ENCODE measurements at places on chromosomes 5 and 9.
A peak's percentile ranks its signal among the peaks of the same experiment; 100 is the strongest.

DNA sequence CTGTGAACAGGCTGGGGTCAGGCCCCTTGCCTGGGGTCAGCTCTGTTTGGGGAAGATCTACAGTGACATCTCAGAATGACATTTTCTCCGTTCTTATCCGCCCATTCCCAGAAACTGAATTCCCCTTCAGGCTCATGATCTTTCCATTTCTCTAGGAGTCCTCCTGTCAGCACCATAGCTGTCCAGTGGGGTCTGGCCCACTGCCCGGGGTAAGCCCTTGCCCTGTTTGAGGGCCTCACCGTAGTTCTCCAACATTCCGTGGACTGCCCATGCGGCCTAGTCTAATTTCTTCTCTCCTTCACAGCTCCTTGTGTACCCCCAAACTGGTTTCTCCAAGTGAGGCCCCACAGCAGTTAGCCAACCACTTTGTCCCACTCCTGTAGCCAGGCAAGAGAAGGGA, 68.4 kb downstream of the ENTREP1 start:
- DNase-seq = no peak

DNA sequence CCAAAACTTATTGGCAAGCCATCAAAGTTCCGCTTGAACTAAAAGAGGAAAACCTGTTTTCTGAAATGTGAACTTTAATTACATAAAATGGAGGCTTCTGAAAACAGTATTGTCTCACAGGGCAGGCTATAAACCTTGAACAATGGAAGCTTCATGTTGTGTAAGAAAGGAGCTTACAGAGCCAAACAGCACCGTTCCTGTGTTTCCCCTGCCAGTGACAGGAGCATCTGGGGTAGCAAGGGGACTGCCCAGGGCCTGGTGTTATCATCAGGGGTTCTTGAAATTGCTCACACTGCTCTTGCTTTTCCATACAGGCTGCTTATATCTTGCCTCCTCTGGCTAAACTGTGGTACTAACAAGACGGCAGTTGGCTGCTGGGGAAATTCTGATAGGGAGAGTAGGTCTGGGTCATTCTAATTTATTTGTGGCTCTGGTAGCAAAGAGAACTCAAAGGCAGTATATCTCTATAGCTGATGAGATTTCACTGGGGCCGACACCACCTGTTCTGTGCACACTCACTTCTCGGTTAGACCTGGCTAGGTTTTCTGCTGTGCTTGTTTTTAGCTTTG, 40.4 kb downstream of the BASP1 start:
- no peak for DNase-seq

DNA sequence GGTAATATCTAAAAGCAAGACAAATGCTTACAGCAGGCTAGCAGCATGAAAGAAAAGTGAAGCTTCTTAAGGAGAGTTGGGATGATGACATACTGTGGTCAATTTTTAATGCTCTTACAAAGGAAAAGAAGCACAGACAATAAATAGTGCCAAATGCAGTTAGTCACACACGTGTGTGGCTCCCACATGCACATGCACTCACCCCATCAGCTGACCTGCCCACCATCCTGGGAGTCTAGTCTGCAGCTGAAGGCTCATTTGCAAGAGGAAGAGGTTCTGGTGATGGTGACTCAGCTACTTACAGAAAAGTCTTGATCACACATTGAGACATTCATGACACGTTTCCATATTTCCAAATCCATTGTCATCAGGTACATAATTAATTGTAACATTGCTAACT, 129.3 kb downstream of the MRPL36 start:
- DNase-seq = no peak

- DNase-seq = no peak
Measured at GRCh38 chr5:160398806-160399205, 1.0 kb downstream of the FAM200C start.

- no peak for DNase-seq
Measured at GRCh38 chr5:107820429-107820828, 149.7 kb upstream of the EFNA5 start.

- no peak for DNase-seq
Measured at GRCh38 chr9:133910855-133911514, 81.1 kb downstream of the VAV2 start.

- DNase-seq = no peak
Measured at GRCh38 chr5:58071566-58071965, 388.3 kb downstream of the PLK2 start.

- no peak for DNase-seq
Measured at GRCh38 chr5:165996201-165996875, 2295.1 kb upstream of the WWC1 start.

- DNase-seq = no peak
Measured at GRCh38 chr5:99936911-99937310, 598.3 kb upstream of the FAM174A start.

DNA sequence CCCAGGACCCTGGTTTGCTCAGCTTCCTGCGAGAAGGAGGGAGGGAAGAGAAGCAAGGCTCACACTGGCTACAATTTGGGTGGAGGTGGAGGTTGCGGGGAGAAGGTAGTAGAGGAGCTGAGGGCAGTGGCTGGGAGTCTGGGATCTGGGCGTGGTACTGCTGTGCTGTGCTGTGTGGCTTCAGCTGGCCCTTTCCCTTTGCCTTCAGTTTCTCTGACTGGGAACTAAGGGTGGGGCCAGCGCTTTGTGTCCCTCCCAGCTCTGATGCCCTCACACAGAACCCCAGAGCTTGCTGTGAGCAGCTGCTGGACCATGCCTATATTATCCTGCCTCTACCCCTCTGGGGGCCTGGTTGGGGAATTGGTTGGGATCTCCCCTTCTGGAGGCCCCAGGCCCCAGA, 60.9 kb downstream of the RGS3 start:
- DNase-seq = no peak

- no peak for DNase-seq
Measured at GRCh38 chr9:89795538-89796195, 190.9 kb downstream of the GADD45G start.

GRCh38 chr5:10471677-10472076, 30.0 kb downstream of the ROPN1L start:
- DNase-seq = no peak

DNA sequence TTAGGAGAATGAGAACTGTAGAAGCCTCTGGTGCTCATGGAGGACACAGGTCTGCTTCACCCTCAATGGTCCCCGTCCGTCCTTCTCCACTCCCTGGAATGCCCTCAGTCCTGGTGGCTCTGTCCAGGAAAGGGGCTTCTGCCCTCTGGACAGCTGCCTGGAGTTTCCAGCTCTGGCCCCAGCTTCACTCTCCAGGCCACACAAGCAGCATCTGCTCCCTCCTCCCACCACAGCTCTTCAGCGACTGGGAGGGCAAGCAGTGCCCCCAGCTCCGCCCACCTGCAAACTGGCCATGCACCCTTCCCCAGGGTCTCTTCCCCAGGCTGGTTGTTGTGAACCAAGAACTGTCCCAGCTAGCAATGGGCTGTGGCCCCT, 4.7 kb downstream of the SARDH start:
- DNase-seq = no peak

GRCh38 chr5:159107308-159107707, 7.6 kb upstream of the EBF1 start:
- no peak for DNase-seq

- no peak for DNase-seq
Measured at GRCh38 chr9:69980591-69980990, 63.1 kb upstream of the MAMDC2 start.

- DNase-seq = no peak
Measured at GRCh38 chr9:92563116-92564100, 27.6 kb upstream of the ECM2 start.

GRCh38 chr9:8424786-8425410, 625.3 kb upstream of the DMAC1 start:
- no peak for DNase-seq

- DNase-seq = no peak
Measured at GRCh38 chr5:10452768-10453331, 11.2 kb downstream of the ROPN1L start.

DNA sequence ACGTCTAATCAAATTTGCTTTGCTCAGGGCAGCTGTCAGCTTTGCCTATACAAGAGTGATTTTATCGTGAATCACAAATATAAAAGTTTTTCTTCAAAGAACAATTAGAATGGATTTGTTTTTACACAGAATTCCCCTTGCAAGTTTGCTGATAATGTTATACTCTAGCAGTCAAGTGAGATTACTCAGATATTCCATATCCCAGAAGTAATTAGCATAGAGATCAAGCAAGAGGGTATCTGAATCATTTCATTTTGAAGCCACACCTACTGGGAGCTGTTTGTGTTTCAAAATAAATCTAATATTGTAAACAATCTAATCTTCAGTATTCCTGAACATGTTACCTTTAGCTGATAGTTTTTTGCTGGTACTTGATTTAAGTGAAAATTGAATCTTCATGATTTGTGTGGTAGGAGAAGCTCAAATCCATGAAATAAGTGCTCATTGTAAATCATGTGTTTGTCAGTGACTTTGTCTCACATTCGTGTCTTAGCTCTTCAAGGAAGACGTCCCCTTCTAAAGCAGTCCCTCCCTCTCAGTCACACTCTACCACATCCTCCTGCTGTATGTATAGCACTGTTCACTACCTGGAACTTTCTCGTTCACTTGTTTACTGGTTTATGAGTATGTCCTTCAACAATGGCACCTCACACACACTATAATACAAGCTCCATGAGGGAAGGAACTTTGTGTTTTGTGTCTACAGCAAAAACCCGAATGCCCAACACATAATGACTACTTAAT, 3.3 kb upstream of the TTC39B start:
- no peak for DNase-seq

GRCh38 chr9:37486616-37487548, 1.1 kb downstream of the POLR1E start:
- no peak for DNase-seq

DNA sequence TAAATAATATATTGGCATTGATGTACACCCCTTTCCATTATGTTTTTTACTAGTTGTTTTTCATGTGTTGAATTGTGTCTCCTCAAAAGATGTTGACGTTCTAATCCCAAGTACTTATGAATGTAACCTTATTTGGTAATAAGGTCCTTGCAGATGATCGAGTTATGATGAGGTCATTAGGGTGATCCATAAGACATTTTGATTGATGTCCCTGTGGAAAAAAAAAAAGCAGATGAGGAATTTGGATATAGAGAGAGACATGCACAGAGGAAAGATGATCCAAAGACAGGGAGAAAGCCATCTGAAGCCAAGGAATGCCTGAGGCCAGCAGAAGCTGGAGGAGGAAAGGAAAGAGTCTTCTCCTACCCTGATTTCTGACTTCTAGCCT, 632.7 kb downstream of the TLR4 start:
- no peak for DNase-seq

- DNase-seq = no peak
Measured at GRCh38 chr9:33129251-33129885, 37.8 kb downstream of the B4GALT1 start.

DNA sequence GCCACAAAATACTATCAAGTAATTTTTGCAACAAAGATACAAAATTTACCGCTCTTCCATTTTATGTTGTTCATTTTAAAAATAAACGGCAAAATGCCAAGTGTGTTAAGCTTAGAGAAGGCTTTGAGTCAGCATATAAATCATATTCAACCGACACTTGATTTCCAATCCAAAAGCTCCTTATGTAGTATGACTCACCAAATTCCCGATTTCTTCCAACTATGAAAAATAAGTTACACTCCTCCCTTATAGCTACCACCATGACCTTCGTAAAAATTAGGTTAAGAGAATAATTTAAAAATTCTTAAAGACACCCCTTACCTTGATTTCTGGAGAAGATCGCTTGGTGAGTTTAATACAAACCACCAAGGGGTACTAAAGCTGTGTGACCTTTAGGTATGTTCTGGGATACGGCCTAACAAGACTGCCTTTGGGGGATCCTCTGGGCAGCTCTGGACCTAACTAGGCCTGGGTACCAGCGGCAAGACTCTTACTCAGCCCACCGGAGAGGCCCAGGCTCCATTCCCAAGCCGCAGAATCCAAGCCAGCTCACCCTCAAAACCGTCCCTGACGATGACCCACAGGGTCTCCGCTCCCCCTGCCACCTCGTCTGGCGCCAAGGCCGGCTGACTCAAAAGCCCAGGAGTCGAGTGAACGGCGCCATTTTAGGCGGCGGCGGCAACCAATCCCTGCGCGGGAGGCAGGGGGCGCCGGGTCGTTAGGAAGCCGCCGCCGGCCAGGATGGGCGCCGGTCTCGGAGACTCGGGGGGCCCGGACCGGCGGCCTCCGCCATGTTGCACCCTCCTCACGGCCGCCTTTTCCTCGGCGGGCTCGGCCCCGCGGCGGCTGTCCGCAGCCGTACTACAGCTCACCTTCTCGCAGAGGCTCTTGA, 739 bp downstream of the PPP2CA start:
- peak; percentile 67 for DNase-seq

DNA sequence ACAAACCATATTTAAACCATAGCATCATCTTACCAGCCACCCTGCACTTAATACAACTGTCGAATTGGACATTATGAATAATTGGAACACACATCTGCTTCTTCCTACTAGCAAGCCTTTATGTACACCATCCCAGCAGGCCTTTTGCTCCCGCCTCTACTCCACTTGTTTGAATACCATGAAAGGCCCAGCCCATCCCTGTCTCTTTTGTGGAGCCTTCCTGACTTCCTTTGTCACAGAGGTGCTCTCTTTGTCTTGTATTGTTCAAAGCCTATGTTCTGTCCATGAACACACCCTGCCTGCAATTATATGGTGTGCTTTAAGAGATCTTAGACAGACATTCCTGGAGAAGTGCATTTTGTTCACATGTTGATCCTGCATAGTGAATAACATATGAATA, 465.7 kb downstream of the DIRAS2 start:
- DNase-seq = no peak

DNA sequence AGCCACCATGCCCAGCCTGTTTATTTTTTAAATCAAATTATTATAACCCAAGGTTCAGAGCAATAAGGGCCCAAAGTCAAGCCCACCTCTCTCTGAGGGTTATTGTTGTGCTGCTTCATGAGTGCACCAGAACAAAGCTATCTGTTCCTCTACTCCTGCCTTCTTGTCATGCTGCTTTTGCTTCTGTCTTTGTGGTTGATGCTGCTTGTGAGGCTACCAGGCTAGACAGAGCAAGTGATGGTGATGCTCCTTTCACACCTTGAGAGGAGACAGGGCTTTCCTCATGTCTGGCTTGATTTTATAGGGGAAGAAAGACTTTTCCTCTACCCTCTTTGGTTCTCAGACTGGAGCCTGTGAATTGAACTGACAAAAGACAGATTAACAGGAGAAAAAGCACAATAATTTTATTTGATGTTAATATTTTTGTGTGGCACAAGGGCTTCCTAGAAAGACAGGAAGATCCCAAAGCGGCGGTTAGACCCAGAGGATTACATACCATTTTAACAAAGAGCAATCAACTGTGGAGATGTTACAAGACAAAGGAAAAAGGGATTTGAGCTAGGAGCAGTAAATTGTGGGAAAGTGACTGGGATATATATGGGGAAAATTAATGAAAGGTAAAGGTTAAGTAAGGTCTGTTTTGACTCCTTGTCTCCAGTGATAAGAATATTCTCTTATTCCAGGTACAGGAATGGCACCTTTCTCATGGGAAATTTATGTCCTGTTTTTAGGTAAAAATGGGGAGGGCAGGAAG, 4.4 kb upstream of the CD180 start:
- no peak for DNase-seq
